ENCODE measurements at places on chromosomes 16 and 17.

- no peak for DNase-seq
Observed at GRCh38 chr17:81514489-81514738, 1.8 kb upstream of the ACTG1 start.

DNA sequence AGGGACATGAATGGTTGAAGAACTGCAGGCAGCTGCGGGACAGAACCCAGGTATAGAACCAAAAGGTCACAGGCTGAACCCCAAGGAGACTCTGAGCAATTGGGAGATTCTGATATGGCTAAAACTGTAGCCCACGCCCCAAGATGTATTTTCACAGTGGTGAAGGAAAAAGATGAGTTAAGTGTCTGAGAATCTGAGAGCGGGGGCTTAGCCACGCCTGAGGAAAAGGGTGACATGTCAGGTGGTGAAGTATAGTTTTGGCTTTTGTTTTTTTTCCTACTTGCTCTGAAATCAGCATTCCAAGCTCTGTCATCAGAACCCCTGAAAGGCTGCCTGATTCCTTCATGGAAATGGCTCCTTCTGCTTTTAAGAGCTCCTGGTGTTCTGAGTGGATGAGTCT is 73.3 kb downstream of the AKAP1 start:
- no peak for DNase-seq

DNA sequence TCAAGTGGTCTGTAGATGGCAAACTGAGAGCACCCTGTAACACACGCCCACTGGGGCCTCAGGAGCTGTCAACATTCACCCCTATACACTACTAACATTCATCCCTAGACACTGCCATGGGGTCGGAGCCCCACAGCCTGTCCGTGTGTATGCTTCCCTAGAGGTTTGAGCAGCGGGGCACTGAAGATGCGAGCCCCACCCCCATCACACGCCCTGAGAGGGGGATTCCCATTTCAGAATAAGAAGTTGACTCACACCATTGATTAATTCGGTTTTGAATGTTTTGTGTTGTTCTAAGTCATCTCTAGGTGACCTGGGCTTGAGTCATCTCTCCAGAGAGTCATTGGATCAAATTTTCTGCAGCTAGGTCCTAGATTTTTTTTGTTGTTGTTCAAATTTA is 37.3 kb upstream of the MMD start:
- DNase-seq = no peak

DNA sequence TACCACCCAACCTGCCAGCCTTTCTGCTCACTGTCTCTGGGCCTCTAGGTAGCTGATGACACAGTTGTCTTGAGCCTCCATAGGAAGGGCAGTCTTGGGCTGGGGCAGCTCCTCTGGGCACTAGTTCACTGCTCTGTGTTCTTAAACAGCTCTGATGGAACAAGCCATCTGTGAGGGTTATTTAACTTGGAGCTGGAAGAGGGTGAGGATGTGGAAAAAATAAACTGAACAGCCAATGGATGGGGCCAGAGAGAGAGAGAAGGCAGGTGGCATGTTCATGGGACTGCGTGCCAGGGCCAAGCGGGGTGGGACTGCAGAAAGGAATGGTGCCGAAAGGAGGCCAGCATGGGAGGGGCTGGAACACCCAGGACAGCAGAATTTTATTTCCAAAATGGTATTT is 52.6 kb downstream of the HIC1 start:
- DNase-seq = no peak

DNA sequence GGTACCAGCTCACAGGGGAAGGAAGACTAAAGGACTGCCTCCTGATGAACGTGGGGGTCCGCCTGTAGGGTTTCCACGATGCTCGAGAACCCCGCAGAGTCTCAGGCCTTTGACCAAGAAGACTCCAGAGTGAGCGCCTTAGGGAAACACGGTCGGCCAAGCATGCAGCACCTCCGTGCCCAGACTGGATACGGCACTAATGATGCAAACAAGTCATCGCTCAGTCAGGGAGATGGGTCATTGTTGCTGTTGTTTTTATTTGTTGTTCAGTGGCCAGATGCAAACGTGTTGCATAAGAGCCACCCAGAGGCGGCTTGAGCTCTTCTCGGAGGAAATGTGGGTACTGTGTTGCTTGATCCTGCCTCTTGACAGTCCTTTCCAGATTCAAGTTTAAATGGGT is 19.3 kb upstream of the RBFOX3 start:
- no peak for DNase-seq

DNA sequence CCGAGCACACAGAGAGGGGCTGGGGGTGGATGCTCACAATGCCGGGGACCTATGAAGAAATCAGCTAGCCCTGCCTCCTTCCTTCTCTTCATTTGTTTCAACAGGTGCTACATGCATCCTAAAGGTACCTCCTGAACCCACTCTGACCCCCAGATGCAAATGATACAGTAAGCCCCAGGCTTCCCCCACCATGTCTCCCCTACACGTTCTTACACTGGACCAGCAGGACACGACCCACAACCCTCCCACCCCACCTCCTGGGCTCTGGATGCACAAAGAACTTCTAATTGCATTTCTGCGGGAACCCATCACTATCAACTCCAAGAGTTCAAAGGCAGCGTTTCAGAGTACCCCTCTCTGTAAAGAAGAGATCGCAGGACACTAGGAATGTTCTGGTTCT is 2.1 kb downstream of the XYLT1 start:
- DNase-seq = no peak

DNA sequence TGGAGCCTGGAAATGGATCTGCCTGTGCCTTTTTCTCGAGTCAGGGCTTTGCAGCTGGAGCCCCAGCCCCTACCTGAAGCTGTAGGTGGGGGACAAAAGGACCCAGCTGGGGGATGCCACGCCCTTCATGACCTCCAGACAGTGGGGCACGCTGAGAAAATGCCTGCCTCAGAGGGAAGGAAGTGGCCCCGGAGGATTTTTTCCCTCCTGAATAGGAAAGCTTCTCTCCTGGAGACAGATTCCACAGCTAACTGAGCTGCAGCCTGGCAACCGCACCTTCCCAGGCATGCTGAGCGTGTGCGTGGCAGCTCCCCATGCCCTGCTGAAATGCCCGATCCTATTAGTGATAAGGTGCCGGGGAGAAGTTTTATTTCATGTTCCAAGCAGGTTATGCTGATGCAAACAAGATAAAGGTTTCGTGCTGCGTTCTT is 58.0 kb downstream of the AIPL1 start:
- DNase-seq = no peak

GRCh38 chr17:29212681-29213121 is 32.5 kb upstream of the MYO18A start:
- no peak for DNase-seq

GRCh38 chr16:75228143-75228976 is 9.6 kb downstream of the CTRB1 start:
- DNase-seq = no peak

DNA sequence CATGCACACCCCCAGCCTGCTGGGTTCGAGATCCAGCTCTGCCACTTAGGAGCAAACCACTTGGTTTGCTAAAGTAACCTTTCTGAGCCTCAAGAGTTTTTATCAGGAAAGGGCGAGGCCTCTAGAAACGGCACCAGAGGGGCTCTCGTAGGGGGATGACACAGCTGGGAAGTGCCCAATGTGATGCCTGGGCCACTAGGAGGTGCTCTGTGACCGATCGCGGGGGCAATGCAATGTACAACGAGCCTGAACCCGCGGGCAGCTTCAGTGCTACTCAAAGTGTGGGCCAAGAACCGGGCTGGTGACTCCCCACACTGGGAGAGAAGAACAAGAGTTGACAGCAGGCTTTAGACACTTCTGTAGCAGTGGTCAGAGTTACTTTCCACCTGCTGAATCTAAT is 9.4 kb downstream of the C16orf89 start:
- DNase-seq = no peak

DNA sequence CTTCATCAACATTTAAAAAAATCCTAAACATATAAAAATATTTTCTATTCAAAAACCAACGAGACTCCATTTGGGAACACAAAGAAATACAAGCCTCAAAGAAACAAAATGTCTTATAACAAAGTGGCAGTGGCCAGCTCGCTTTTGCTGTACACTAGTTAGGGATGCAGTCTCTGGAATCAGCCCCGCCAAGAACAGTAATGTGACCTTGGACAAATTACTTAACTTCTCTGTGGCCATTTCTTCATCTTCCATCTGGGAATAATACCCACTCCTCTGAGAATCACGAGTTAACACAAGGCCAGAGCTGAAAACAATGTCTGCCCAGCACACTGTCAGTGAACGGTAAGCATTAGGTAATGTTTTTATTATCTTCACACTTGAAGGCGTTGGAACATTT is 5.6 kb downstream of the STAT5B start:
- DNase-seq = no peak

DNA sequence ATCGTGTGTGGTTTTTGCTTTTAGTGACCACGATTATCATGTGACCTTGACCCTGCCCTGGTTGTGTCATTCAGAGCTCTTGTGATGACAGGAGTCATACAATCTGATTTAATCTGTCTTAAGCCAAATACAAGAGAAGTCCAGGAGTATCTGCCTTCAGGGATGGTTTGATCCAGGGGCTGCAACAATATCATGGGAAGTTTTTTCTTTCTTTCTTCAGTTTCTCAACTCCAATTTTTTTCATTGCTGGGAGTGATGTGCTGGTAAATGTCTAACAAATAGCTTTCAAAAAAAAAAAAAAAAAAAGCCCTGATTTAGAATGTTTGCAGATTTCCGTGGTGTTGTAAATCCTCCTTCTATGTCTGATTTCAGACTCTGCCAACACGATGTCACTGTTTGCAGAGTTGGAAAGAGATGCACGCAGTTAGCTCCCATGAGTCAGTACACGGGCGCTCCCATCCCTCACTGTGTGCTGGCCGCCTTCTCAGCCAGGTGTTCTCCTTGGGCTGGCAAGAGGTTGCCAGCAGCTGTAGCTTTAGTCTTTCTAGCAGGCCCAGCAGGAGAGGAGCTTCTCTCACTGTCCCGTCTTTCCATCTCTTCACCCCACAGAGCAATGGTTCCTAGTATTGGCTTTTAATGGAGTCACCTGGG is 229.7 kb downstream of the SNX29 start:
- no peak for DNase-seq

DNA sequence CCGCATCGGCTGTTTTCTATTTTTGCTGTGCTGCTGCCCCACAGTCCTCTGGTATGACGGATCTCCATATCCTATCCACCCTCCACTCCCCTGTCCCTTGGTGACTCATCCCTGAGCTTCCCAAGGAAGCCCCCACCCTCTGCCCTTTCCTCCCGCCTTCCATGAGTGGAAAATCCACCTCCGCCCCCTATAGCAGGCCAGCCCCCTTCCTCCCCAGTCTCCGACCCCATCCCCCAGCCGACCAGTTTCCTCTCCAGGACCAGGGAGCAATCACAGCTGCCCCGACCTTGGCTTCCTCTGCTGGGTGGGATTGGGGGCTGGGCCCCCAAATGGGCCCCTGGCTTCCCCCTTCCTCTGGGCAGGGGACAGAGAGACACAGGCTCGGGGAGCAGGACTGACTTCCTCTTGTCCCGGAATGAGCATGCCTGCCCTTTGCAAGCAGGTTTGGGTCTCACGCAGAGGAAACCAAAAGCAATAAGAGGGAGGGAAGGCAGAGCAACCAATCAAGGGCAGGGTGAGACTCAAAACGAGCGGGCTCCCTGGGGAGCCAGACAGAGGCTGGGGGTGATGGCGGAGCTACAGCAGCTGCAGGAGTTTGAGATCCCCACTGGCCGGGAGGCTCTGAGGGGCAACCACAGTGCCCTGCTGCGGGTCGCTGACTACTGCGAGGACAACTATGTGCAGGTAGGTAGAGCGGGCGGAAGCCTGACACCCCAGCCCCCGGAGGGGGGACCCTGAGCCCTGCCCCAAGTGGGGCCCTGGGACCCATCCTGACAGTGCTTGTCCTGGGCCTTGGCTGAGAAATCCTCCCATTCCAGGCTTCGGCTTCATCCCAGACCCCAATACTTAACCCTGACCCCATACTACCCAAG is at the start of the genes ABI3 and GNGT2:
Gene ABI3 (plus strand): TSS at position 550 of the 872 bp plus-strand sequence. CDS start 18 bp downstream, at position 568.
Gene GNGT2 (minus strand): TSS at position 417 of the 872 bp plus-strand sequence. CDS start 3,152 bp downstream, outside the sequence.
- no peak for DNase-seq

- no peak for DNase-seq
Observed at GRCh38 chr17:66341462-66341861, 39.0 kb downstream of the PRKCA start.

DNA sequence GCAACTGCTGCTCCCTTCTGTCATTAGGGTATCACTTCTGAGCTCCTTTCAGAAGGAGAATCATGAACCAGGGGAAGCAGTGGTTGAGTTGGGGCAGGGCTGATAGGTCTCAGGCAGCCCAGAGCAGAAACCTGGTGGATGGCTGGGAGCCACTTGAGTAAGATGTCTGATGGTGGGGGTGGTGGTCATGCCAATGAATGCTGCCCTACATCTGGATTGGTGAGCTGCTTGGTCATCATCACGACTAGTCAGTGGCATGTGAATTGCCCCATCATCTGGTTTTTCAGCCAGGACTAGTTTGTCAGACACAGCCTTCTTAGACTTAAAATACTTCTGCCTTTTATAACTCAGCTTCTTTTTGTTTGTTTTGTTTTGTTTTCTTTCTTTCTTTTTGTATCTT is 2.6 kb downstream of the GID4 start:
- DNase-seq = peak; percentile 78

- no peak for DNase-seq
Observed at GRCh38 chr17:81688616-81689015, 4.8 kb downstream of the HGS start.

DNA sequence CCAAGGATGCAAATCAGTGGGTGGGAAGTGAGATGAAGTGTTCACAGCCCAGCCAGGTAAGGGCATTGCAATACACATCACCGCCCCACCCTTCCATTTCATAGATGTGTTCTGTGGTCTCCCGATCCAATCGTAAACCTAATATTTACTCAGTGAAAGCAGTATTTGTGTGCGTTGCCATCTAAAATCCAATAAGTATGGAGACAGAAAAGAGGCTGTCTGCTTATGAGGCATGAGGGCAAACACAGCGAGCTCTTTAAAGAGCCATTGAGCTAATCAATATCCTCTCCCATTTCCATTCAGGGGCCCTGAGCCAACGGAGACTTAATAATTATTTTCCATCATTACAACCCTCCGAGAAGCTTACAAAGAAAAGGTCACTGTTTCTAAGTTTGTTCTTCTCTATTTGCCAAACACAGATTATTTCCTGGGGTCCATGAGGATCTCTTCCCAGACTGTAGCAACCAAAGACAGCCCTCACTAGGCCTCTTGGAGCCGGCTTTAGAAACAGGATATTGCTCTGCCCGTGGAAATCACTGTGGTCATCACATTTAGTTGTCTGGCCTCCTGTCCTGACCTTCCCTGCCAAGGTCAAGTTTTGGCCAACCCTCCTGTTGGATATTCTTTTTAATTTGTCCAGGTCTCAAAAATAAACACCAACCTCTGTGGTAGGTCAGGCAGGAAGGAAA is 120.1 kb downstream of the SLC39A11 start:
- no peak for DNase-seq

DNA sequence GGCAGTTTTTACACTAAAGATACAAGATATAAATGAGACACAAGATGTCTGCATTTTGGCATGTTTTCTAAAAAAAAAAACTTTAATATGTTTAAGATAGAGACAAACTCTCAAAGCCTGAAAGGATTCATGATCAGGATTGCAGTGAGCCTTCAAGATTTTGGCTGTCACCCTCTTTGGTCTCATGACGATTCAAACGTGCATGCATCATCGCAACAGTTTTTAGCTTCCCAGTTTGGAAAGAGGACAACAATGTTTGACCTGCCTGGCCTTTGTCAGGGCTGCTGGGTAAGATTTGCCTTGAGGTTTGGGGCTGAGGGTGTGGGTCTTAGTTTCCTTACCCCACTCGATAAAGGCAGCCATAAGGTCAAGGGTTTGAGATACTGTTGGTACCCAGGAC is 134.1 kb downstream of the RGS9 start:
- no peak for DNase-seq

- DNase-seq = no peak
Observed at GRCh38 chr16:63922560-63922959, 1199.3 kb downstream of the CDH11 start.

GRCh38 chr16:55655897-55656681 is at the start of gene SLC6A2:
TSS of gene SLC6A2 (plus strand) at chr16:55655988. CDS start at chr16:55656695, 707 bp downstream.
- no peak for DNase-seq

- DNase-seq = no peak
Observed at GRCh38 chr17:43169561-43170139, 1.4 kb upstream of the NBR1 start.
